Stimulated activated CD8-positive, alpha-beta memory T cell treated with anti-CD3 and anti-CD28 coated beads, Interleukin-4, amount 100 ng/mL, for 4 hours (primary cell): ENCODE measurements at places on chromosomes 1 and 21.

- no peak for DNase-seq
These were observed 307.3 kb upstream of the DUSP10 start for GRCh38 chr1:222049176-222049575.

DNA sequence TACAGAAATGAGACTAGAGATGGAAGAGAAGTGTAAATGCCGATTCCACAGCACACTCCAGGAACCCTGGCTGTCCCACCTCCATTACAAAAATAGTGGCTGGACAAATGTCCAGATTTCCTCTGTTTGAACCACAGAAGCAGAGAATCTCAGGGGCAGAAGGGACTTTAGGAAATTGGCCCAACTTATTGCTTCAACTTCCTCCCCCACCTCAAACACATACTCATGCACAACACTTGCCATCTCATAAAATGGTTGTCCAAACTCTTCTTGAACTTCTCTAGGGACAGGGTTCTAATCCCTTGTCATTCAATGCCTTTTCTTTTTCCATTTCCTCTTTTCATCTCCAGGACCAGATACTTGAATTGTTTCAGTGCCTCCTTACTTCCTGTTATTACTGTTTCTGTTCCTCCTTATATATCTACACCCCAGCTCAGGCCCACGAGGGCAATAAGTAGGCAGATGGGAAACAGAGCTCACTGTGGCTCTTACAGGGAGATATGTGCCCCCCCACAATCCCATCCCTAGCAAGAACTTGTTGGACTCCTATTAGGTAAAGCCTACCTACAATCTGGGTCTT lies 8.5 kb upstream of the B4GALT3 start:
- DNase-seq, result no peak

DNA sequence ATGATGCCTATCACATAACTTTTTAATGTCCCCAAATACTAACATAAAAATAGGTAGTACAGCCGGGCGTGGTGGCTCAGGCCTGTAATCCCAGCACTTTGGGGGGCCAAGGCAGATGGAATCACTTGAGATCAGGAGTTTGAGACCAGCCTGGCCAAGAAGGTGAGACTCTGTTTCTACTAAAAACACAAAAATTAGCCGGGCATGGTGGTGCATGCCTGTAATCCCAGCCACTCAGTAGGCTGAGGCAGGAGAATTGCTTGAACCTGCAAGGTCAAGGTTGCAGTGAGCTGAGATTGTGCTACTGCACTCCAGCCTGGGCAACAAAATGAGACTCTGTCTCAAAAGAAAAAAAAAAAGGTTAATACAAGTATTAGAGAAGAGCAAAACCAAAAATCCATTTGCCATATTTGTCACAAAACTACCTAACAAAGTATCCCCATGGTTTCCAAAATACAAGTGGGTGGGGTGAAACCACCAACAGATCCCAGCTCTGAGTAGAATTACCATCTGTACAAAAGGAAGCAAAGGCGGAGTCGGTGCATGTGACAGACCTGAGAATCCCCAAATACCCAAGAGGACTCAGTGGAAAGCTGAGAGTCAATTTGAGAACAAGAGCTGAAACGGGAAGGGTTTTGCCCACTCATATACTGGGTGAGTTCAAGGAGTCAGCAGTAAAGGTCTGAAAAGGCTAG lies 113.2 kb downstream of the TOMM20 start:
- DNase-seq, result no peak

DNA sequence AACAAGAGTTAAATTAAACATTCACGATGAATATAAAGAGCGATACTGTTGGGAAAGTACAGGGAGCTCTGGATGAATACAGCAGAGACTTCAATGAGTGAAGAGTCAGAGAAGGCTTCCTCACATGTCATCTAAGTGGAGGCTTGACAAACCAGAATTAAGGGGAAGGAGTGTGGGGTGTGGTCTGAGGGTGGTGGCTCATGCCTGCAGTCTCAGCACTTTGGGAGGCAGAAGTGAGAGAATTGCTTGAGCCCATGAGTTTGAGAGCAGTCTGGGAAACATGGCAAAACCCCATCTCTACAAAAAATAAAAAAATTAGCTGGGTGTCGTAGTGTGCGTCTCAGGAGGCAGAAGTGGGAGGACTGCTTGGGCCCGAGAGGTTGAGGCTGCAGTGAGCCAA lies 8.7 kb downstream of the SDHB start:
- DNase-seq, result no peak

- DNase-seq, result no peak
These were observed 233.0 kb upstream of the CACYBP start for GRCh38 chr1:174766727-174767126.

GRCh38 chr1:239987103-239987745 lies 104.5 kb upstream of the FMN2 start:
- DNase-seq, result no peak

DNA sequence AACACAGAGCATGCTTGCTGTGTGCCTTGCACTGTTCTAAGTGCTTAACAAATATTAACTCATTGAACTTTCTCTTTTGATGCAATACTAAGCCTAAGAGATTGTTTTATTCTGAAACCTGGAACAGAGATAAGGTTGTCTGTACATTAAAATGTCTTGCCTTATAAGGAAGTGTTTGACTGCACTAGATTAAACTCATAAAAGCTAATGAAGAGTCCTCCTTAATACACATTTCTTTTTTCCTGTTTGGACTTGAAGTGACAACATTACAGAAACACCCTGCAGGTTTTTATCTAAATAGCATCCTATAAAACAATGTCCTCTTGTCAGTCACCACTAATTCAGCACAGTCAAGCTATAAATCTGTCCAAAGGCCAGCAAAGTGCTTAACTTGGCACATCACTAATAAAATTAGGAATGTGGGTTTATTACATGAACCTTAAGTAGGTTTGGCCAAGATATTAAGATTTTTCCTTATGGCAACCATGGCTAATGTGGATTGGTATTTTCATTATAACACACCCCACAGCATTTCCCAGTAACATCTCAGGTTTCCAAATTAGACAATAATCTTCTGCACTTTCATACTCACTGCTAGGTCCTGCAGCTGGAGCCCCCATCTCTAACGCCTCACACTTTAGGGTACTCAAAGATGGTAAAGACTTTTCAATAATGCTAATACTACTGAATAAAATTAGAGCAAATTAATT lies 389.7 kb downstream of the LMO4 start:
- no peak for DNase-seq

DNA sequence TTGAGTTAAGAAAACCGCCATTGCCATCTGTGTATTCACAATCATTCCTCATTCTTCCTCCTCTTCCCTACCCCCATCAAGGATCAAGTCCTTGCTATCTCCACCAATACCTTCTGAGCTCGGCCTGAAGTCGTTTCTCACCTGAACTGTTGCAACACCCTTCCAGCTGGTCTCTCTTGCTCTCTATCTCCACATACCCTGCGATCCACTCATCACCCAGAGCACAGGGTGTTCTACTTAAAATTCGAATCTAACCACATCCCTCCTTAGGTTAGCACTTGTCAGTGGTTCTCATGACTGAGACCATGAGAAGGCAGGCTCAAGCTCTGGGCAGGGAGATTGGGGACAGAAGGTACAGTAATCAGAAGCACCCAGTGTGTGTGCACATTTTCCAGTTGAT lies 4.6 kb downstream of the IVL start:
- no peak for DNase-seq

DNA sequence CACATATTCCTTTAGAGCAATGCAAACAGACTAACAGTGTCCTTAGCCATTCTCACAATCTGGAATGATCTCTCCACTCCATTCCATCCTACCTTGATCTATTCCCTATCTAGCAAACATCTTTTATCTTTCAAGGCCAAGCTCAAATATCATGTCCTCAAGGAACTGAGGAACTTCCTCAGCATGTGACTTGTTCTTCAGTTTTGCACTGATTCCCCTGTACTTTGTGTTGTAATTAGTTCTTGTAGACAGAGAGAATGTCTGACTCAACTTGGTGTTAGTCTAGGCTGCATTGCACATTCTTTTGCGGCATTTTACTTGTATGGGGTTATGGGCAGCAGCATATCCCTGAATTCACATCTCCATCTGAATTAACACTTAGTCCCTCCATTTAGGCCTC lies 31.5 kb upstream of the GJA5 start:
- no peak for DNase-seq

GRCh38 chr1:204626381-204626780 lies 59.2 kb downstream of the LRRN2 start:
- DNase-seq, result no peak

DNA sequence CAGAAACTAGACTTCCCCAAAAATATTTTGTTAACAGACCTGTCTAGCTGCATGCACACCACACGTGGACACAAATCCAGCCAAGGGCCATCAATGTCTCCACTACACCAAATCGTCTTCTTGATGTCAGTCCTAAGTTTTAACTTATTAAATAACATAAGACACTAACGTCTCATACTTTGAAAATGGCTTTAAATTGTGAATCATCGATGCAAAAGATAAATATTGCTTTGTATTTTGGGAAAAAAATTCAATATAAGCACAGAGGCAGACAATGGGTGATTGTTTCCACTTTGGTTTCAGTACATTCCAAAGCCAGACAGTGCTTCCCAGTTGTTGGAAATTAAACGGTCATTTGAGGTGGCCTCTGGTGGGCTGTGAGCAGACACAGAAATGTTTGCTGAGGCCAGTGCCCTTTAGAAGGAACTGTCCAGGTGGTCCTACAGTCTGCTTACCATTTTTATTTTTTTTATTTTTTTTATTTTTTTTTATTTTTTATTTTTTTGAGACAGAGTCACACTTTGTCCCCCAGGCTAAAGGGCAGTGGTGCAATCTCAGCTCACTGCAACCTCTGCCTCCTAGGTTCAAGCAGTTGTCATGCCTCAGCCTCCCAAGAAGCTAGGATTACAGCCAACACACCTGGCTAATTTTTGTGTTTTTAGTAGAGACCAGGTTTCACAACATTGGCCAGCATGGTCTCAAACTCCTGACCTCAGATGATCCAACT lies 1.8 kb upstream of the KIAA2013 start:
- no peak for DNase-seq

GRCh38 chr1:18373151-18373550 lies 107.6 kb upstream of the KLHDC7A start:
- DNase-seq, result no peak

DNA sequence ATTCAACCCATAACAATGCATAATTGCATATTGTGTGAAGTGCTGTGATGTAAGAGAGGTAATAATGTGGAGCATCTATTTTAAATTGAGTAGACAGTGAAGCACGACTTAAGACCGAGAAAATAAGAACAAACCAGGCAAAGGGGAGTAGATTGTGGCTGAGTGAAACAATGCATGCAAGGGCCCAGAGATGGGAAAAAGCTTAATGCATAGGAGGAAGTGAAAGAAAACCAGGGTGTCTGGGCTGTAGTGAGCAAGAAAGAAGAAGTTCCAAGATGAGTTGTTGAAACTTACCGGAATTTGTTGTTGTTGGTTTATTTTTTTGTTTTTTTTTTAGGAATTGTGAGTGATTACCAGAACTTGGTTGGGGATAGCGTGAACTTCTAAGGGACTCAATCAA lies 104.7 kb downstream of the SNX7 start:
- DNase-seq, result no peak

DNA sequence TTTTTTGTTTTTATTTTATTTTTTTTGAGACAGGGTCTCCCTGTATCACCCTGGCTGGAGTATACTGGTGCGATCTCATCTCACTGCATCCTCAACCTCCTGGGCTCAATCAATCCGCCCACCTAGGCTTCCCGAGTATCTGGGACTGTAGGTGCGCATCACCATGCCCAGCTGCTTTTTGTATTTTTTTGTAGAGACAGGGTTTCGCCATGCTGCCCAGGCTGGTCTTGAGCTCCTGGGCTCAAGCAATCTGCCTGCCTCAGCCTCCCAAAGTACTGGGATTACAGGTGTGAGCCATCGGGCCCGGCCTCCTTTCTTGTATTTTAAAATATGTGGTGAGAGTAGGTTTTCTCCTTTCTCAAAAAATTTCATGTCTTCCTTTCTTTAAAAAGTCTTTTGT lies 122.6 kb downstream of the XPR1 start:
- no peak for DNase-seq

DNA sequence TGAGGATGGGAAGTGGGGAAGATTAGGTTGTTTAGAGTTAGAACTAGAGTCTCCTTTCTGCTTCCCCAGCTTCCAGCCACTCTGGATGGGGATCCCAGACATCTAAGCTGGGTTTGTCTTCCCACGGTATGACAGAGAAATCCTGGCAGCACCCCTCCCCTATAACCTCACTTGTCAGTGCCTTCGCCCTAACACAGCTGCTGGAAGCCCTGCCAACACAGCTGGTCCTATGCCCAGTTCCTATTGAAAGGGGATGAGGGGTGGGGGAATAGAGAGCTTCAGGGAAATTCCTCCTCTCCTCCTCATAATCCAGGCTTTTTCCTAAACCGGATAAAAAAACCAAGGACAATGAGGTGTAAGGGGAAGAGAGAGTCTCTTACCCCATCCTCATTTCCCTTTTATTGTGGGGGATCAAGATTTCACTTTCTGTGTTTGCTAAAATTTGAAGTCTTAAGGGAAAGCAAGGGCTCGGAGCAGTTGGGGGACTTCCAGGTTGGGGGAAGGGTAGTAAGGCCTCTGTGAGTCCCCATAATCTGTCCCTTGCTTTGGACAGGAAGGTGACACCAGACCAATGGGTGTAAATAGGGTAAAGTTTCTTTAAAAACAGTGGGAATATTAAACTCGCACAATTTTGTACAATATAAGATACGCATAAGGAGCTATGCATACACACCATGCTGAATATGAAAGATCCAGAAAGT lies 590 bp downstream of the TMOD4 start:
- DNase-seq, result no peak

- DNase-seq, result no peak
These were observed 97.6 kb downstream of the RPE65 start for GRCh38 chr1:68352202-68352601.

DNA sequence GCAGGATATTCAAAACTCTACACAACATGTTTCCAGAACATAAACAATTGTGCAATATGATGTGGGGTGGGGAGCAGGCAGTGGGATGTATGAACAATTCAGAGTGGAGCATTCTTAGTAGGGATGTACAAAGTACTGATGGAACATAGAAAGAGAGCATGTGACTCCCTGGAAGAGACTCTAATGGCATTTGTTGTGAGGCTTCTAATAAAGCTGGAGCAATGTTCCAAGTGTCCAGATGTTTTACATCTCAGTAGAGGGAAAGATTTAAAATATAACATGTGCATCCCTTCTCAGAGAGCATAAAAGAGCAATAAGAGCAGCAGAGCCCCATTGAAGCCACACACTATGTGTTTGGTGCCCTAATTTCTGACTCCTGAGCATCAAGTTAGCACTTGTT lies 116.5 kb downstream of the BRINP2 start:
- DNase-seq, result no peak

DNA sequence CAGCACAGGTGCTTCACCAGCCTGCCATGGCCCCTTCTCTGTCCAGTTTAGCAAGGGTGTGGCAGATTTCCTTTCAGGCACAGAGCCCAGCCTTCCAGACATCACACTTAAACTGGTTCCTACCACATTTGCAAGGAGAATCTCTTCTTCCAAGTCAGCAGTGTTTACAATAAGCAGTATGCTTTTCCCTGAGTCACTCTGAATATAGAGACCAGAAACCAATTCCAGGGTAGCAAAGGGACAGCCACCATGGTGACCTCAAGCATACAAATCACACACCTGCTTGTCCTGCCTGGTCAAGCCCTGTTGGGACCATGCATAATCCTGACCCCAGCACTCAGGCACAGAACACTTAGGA lies 8.7 kb upstream of the CBR3 start:
- no peak for DNase-seq
